Mucosa of gallbladder (tissue), 1 donor: ENCODE measurements at places on chromosomes 7 and 10.

GRCh38 chr7:137583172-137583571, 239.6 kb upstream of the PTN start:
- no peak for DNase-seq

GRCh38 chr10:117537436-117537903, 5.1 kb upstream of the EMX2 start:
- DNase-seq = no peak

- no peak for DNase-seq
Measured at GRCh38 chr10:35794703-35795102, 152.6 kb upstream of the FZD8 start.

DNA sequence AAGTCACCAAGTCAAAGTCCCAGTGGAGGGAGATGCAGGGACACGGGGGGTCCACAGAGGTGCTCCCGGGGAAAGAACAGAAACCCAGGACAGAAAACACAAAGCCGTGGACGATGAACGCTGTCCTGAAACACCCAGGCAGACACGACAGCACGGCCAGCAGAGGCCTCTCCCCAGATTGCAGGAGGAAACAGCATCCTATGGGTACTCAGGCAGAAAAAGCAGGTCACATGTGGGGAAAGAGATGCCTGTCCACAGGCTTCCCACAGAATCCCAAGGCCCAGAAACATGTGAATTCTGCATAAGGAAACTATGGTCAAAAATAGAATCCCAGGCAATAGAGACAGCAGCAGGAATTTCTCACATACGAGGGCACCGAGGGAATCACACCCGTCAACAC, 53.6 kb upstream of the ADGRA1 start:
- no peak for DNase-seq

GRCh38 chr10:61139592-61139953, 195.6 kb upstream of the RHOBTB1 start:
- no peak for DNase-seq

- peak; percentile 45 for DNase-seq
Measured at GRCh38 chr7:143882604-143883078, 19.3 kb downstream of the TCAF1 start.
